ENCODE measurements at places on chromosomes 2 and 18.

DNA sequence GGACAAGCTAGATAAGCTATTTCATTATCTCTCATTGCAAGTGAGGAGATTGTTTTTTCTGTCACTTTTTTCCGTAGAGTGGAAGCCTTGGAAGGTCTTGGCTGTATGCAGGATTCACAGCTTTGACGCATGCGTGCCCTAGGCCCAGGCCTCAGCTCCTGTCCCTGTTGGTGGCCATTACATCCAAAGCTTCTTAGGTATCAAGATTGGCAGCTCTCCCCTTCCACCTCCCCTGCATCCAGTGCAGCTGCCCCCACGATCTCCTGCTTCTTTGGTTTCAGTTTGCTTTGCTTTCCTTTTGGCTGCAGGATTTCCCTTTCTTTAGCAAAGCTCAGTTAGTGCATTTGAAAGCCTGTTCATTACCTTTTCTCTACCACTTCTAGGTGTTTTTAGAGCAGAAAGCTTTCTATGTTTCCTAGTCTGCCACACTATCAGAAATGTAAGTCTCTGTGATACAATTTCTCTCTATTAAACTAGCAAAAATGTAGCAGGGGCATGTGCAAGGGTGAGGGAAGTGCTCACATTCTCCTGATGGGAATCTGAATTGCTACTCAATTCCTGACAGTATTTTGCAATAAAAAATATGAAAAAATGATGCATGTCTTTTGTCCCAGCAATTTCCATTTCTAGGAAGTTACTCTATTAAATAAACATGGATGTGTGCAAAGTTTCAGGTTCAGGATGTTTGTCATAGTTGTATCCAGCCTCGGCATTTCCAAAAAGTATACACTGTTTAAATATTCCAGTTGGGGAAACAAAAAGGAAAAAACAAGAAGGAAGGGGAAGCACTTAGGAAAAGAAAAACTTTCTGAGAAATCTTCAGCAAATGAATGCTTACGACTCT lies 91.2 kb downstream of the LIPG start:
- no peak for DNase-seq

DNA sequence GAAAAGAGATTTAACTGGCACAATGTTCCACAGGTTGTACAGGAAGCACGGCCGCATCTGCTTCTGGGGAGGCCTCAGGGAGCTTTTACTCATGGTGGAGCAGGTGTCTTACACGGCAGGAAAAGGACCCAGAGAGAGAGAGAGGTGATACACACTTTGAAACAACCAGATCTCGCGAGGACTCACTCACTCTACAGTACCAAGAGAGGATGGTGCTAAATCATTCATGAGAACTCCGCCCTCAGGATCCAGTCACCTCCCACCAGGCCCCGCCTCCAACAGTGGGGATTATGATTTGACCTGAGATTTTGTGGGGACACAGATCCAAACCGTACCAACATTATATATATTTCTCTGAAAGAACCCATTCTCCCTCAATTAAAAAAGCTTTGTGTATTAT lies 79.7 kb upstream of the DOCK10 start:
- DNase-seq = no peak

- no peak for DNase-seq
Measured at GRCh38 chr2:39381653-39382052, 55.4 kb downstream of the MAP4K3 start.

GRCh38 chr2:20588918-20589871 lies 61.7 kb downstream of the HS1BP3 start:
- no peak for DNase-seq

GRCh38 chr2:80092474-80092873 lies 212.1 kb downstream of the LRRTM1 start:
- no peak for DNase-seq

GRCh38 chr2:37366773-37367172 lies 22.3 kb downstream of the QPCT start:
- no peak for DNase-seq

GRCh38 chr2:48264627-48265026 lies 265.3 kb upstream of the STON1 start:
- no peak for DNase-seq

- DNase-seq = no peak
Measured at GRCh38 chr2:162297925-162298552, 20.4 kb downstream of the IFIH1 start.

DNA sequence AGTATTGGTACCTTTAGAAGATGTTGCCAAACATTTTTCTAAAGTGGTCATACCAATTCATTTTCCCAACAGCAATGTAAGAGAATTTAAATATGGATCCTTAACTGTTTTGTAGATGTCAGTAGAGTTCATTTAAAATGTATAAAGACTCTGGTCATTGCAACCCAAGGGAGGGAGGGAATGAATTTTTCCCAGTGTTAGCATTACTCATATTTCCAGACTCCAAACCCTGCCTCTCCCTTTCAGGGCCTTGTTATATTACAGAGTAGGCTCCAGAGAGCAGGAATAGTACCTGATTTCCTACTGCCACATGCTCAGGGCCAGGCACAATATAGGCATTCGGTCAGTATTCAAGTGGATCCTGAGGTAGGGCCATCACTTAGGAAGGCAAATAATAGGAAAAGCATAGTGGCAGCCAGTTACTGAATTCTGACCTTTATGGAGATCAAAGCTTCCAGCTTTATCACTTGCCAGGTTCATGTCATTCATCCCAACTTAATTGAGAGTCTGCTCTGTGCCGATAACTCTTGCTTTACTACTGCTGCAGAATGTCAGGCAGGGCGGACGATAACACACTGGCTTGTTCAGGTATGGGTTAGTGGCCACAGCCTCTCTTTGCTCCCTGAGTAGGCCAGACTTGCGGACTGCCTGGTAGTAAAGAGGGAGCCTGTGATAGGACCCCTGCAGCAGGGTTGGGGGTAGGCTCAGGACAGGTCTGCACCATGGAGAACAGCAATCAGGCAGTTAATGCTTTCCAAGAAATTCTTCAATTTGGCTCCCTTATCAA lies 75.3 kb downstream of the OSBPL6 start:
- DNase-seq = no peak

GRCh38 chr2:228344531-228344930 lies 163.0 kb upstream of the SPHKAP start:
- no peak for DNase-seq

DNA sequence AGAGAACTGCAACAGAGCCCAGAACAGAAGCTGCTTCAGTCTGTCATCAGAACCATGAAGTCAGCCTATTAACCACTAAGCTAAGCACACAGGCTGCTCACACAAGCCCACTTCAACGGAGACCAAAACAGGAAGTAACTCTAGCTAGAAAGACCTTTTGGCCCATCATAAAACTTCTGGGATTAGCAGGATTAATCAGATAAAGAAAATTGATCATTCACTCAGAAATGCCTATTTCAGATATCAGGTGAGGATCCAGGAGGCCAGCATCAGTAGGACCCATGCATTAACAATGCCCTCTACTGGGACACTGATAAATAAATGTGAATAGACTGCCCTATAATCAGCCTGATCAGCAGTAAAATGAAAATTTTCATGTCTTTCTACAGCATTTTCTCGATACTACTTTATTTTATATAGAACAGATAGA lies 101.4 kb downstream of the WDPCP start:
- DNase-seq = no peak

DNA sequence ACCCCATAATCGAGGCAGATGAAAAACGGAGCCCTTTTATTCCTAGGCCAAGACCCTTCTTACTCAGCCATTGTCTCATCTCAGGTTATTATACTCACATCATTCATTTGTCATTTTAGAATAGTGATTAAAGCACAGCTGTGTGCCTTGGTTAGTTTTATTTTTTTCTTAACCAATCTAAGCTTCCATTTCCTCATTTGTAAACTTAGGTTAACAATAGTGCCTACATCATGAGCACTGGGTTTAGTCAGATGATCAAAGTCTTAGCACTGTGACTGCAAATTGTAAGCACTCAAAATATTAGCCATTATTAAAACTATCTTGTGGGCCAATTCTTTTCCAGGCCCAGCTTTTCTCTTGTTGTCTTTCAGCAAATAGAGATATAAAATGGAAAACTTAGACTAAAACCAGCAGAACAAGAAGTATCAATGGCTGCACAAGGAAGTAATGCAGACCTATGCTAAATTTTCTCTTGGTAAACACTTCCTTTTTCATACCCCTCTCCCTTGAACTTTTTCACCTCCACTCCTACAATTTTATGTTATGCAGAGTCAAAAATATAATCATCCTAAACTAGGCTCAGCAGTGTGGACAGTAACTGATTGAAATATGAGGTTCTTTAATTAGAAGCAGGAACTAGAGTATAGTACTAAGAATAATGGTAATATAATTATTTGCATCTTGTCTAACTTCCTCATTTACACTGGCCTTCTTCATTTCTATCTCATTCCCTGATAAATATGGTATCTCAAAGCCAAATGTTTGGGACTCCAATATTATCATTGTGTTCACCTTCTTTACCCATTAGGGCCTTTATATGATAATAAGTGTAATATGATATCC lies 21.5 kb upstream of the GALNT3 start:
- no peak for DNase-seq

DNA sequence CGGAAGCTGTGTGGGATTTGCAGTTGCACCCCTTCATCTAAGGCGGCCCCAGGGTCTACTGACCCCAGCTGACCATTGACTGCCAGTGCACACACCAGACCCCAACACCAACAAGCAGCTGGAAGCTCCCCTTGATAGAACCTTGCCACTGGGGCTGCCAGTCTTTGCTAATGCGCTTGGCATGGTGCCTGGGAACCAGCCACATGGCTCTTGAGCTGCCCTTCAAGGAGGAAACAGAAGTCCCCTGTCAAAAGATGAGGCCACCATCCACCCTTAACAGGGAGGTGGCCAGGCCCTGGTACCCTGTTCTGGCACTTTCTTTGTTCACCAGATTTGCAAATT lies 8.6 kb downstream of the ALPI start:
- DNase-seq = no peak

- no peak for DNase-seq
Measured at GRCh38 chr2:68157002-68157401, 686 bp upstream of the PNO1 start.

GRCh38 chr2:159497256-159497655 lies 119.1 kb downstream of the BAZ2B start:
- DNase-seq = no peak

- DNase-seq = no peak
Measured at GRCh38 chr2:121085801-121086200, 199.2 kb downstream of the TFCP2L1 start.

All from stimulated activated CD8-positive, alpha-beta memory T cell treated with anti-CD3 and anti-CD28 coated beads, Interleukin-15, amount 100 ng/mL, for 24 hours (primary cell).